ENCODE measurements at places on chromosomes 11 and 22.

GRCh38 chr11:26199331-26200095, 132.4 kb upstream of the ANO3 start:
- no peak for DNase-seq

DNA sequence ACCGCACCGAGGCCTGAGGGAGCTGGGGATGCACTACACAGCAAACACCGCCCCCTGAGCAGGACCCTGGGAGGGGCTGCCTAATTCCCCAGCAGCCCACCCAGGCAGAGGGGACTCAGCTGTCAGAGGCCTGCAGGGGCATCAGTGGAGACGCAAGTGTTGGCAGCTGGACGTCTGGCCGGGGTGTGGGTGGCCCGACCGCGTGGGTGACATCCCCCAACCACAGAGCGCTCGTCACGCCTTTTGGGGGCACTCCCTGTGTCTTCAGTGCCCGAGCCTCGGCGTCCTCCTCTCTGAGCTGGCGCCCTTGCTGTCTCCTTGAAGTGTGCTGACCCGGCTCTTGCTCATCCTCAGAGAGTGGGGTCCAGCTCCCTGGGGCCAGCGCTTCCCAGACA, 150.2 kb downstream of the BRD1 start:
- DNase-seq: no peak

DNA sequence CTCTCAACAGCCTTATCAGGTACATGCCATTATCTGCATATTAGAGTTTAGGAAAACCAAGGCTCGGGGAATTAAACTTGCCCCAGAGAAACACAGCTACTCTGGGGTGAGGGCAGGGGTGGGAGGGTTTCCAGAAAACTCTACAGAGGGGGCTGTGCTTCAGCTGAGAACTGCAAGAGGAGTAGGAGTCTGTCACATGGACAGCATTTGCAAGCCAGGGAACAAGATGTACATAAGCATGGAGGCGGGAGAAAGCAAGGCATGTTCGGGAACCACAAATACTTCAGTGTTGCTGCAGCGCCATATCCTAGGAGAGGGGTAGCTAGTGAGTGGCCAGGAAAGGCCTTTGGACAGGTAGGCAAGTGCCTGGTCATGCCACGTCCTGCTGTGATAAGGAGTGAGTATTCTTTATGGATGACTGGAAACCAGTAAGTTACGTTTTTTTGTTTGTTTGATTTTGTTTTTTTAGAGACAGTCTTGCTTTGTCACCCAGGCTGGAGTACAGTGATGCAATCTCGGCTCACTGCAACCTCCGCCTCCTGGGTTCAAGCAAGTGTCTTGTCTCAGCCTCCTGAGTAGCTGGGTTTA, 57.2 kb downstream of the GRAMD1B start:
- no peak for DNase-seq

DNA sequence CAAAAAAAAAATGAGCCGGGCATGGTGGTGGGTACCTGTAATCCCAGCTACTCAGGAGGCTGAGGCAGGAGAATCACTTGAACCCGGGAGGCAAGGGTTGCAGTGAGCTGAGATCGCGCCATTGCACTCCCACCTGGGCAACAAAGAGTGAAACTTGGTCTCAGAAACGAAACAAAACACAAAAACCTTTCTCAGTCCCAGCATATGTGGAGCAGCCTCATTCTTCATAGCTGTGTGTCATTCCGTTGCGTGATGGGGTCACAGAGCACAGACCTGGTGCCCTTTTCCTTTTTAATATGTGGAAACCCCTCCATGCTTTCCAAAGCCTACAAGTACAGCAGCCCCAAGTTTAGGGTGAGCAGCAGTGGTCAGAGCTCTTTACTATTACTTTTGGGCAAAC, 13.7 kb downstream of the PEX26 start:
- no peak for DNase-seq

- peak; percentile 5 for DNase-seq
Measured at GRCh38 chr22:39405346-39406085, 5.9 kb downstream of the TAB1 start.

GRCh38 chr11:17386331-17387084, 2.0 kb downstream of the KCNJ11 start:
- no peak for DNase-seq

DNA sequence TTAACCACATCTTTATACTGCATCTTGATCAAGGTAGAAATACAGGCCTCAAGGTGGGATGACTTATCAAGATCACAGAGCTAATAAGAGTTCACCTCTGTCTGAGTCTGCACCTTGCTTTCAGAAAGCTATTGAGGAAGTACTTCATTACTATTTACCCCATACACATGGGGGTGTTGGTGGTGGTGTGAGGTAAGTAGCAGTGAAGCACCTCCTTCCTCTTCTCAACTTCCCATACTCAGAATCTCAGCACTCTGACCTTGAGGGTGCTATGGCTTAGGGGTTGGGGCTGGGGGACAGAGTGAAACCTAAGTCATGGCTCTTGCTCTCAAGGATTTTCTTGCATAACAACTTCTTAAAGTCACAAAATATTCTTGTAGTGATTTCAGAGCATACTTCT, 56.9 kb downstream of the ME3 start:
- no peak for DNase-seq

DNA sequence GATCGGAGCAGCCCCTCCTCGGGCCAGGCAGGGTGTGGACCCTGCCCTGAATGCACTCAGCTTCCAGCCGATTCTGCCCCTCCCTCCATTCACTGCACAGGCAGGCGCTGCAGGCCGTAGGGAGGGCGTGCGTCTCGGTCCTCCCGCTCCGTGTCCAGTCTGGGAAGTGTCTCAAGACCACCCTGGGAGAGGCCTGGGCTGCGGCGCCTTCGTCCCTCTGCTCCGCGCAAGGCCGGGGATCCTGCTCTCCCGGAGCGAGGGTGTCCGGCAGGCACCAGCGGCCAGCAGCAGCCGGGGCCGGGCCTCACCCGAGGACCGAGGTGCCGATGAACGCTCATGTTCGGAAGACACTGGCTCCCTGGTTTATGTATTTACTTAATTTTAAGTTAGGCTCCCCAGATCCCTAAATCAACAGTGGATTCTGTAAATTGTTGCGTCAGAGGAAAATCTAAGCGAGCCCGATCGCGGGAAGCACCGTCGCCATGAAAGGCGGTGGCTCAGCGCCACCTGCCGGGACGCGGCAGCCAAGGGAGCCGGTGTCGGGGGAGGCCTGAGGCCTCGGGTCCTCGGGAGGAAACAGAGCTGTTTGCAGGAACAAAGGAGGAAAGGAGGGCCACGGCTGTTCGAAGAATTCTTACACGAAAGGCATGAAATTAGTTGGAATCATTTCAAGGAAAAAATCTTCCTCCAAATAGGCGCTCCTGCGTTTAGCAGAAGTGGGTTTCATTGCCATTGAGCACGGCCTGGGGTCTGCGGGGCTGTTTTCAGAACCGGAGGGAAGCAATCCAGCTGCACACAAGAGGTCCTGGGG, 195.3 kb downstream of the BRD1 start:
- DNase-seq: no peak

- no peak for DNase-seq
Measured at GRCh38 chr11:57230316-57230715, 6.7 kb downstream of the APLNR start.

DNA sequence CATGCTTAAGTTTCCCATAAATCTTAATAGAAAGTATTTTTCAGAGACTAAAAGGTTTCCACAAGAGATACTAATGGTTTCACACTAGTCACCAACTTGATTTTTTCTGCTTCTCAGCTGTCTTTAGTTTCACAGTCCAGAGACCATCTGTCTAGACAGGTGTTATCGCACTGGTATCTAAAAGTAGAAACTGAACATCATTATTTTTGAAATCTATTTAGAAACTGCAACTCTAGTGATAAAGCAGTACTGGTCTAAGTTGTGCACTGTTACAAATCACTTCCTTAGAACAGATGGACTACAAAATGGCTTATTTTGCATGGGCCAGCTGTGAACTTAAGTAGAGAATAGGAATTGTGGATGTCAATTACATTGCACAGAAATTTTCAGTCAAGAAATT, 78.0 kb downstream of the CNTN5 start:
- DNase-seq: no peak

DNA sequence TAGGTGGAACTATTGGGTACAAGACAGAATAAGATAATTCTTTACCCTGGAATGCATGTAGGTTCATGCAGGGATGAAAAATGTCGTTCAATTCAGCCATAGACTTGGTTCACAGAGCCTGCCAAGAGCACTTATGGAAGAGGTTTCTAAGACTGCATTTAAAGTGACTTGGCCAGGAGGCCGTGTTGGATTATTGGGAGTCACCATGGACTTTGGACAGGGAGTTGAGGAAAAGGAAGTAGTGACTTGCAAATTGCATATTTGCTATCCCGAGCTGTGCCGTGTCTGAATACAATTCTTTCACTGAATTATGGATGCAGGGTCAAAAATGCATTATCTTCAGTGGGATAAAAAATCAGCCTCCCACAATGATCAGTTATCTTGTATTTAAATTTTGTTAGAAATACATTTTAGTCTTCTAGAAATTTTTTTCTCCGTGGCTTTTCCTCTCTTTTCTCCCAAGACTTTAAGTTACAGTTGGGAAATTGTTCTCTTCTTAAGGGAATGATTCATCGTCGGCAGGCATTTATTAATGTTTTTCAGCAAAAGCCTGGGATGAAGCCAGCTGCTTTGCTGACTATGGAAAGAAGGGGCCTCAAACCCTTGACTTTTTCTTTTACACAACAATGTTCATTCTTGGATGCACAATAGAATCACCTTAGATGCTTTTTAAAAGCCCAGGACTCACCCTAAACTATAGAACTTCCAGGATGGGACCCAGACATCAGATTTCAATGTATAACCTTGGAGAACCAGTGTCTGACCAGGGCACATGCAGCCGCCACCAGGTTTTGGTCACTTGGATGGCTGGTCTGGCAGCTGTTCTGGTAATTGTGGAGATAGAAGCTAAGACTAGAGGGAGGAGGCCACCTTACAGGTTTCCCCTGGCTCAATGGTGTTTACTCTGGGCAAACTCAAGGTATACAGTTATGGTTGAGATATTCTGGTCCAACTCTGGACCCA, 70.8 kb downstream of the FAT3 start:
- no peak for DNase-seq

- DNase-seq: no peak
Measured at GRCh38 chr11:119438599-119438998, 15.6 kb upstream of the THY1 start.

- DNase-seq: no peak
Measured at GRCh38 chr22:29275167-29275566, 7.1 kb downstream of the EWSR1 start.

DNA sequence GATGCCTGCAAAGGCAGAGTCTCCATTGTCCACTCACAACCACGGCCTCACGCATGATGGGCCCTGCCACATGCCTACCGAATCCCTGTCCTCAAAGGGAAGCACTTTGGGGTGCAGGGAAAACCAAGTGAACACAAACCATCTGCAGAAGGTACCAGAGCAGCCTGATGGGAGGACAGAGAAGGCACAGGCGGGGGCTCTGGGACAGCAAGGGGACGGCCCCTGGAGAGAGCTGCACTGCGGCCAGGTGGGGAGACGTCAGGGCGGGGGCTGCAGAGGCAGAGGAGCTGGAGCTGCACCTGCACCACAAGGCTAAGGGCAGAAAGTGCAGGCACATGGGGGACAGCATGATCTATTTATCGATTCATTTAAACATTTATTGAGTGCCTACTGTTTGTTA, 1056.0 kb downstream of the TBC1D22A start:
- DNase-seq: no peak

DNA sequence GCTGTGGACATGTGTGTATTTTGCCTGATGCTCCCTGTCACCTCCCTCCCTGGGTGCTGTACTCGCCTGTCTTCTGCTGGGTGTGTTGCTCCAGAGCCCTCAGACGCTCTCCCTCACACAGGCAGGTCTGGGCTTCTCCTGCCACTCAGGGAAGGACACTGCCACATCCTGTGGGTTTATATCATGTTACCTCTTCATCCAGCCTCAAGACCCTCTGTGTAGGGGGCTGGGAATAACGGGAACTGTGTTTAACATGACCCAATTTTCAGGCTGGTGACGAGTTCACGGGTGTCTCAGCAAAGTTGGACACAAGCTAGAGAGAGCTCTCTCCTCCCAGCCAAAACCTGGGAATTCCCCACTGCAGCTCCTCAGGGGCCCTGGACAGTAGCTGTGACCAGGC, 24.6 kb downstream of the MYBPC3 start:
- DNase-seq: no peak
